Mesendoderm (in vitro differentiated cells): ENCODE measurements at places on chromosomes 3 and 15.

DNA sequence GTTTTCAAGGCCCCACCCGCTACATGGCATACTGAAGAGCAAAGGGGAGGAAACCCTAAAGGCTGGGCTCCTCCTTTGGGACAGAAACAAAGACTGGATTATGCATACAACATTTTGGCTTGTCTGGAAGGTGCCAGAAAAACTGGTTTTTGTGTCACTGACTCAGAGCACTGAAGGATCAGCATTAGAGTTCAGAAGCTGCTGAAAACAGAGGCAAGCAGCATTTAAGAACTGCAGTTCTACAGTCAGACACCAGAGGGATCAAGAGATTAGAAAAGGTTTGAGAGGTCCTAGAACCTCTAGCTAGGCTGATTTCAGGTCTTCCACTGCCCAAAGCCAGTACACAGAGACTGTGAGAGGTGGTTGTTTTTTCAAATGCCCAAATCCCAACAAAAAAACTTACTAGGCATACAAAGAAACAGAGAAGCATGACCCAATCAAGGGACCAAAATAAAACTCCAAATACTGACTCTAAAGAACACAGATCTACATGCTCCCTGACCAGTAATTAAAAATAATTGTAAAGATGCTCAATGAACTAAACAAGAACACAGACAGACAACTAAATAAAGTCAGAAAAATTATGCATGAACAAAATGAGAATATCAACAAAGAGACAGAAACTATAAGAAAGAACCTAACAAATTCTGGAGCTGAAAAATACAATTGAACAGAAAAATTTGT lies 91.2 kb downstream of the SENP2 start:
- DNase-seq, result peak; percentile 89
- no peaks in the 10 kb centered on the region for H3K27me3 ChIP-seq
- no peak overlapping the region for H3K27ac ChIP-seq
- peaks cover 1% of the 10 kb centered on the region for H3K36me3 ChIP-seq
- no peak overlapping the region for H3K4me3 ChIP-seq

DNA sequence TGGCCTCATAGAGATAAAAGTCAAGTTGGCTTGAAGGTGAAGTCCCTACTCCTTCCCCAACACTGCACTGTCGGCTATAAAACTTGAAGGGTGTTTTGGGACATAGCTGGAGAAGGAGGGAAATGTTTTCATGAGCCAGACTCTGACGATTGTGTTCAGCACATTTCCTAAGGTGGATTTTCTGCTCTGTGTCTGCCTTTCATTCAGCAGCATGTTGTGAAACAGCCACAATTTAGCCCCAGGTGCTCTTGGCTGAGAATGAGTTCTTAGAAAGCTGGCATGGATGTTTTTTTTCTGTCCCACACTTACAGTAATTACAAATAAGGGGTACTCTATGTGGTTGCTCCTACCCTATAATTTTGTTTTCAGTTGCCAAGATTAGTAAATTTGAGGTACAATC lies 492.4 kb downstream of the MCTP2 start:
- no peak for DNase-seq
- H3K27me3 ChIP-seq, result no peaks in the 10 kb centered on the region
- H3K4me1 ChIP-seq, result no peaks in the 10 kb centered on the region
- no peaks in the 10 kb centered on the region for H3K36me3 ChIP-seq

- no peaks in the 10 kb centered on the region for H3K27me3 ChIP-seq
- no peak for DNase-seq
- no peak overlapping the region for H3K4me3 ChIP-seq
- H3K36me3 ChIP-seq, result no peaks in the 10 kb centered on the region
Measured at GRCh38 chr3:59425942-59426341, 376.1 kb upstream of the CFAP20DC start.

DNA sequence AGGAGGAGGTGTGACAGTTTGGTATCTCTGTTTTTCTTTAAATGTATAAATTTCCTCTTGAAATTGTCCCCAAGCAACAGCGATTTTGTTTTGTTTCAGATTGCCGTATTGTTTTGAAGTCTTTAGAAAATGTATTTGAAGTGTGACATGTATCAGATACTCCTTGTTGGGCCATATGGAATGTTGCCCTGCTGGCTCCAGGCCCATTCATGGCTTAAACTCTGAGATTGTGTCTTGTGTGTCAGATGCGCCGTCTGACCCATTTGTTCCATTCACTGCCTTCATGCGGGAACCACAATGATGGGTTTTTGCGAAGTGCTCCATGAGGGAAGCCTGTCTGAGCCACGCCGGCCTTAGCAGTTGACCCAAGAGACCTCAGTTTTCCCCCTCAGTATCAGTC lies 75.2 kb upstream of the ADAMTSL3 start:
- no peak overlapping the region for H3K4me3 ChIP-seq
- DNase-seq, result no peak
- H3K36me3 ChIP-seq, result no peaks in the 10 kb centered on the region
- no peaks in the 10 kb centered on the region for H3K27me3 ChIP-seq
- H3K4me1 ChIP-seq, result no peaks in the 10 kb centered on the region

DNA sequence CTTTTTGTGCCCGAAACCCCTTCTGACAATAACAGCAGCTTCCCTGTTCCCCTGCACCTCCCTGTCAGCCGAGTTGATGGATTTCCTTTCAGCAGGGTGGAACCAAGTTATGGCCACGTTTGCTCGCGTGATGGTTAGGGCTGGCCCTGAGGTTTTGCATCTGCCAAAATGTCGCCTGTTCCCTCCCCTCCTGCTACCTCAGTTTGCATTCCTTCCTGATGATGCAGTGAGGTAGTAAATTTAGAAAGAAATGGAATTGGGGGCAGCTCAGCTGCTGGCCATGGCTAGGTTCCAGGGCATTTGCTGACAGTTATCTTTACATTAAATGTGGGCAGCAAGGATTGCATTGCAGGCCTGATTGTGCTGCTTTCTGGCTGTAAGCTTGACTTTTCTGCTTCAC lies 13.2 kb downstream of the LIMD1 start:
- no peaks in the 10 kb centered on the region for H3K4me1 ChIP-seq
- no peak overlapping the region for H3K4me3 ChIP-seq
- no peak overlapping the region for H3K27ac ChIP-seq
- DNase-seq, result peak; percentile 54
- no peaks in the 10 kb centered on the region for H3K27me3 ChIP-seq

GRCh38 chr15:42338500-42338899 lies 20.8 kb upstream of the CAPN3 start:
- no peaks in the 10 kb centered on the region for H3K36me3 ChIP-seq
- no peak overlapping the region for H3K4me3 ChIP-seq
- H3K27ac ChIP-seq, result no peak overlapping the region
- H3K27me3 ChIP-seq, result no peaks in the 10 kb centered on the region
- peak; percentile 88 for DNase-seq

- no peak overlapping the region for H3K4me3 ChIP-seq
- no peak for DNase-seq
- no peaks in the 10 kb centered on the region for H3K36me3 ChIP-seq
- H3K27me3 ChIP-seq, result no peaks in the 10 kb centered on the region
- H3K27ac ChIP-seq, result no peak overlapping the region
Measured at GRCh38 chr3:14283092-14283812, 104.6 kb downstream of the LSM3 start.

DNA sequence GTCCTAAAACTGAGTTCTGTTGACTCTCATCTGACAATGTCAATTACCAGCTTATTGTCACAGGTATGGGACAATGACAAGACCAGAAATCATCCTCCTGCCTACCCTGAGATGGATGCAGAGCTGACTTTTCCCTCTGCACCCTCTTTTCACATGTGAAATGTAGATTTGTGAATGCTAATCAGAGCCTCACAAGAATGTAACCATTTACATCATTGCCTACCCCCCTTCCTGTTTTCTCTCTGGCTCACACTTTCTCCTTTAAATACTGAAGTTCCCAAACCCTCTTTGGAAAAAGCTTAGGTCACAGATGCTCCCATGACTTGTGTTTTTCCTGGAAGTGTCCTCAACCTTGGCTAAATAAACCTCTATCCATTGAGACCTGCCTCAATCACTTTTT lies 228.2 kb downstream of the MYRIP start:
- H3K4me1 ChIP-seq, result peaks cover 2% of the 10 kb centered on the region
- no peaks in the 10 kb centered on the region for H3K27me3 ChIP-seq
- H3K4me3 ChIP-seq, result no peak overlapping the region
- DNase-seq, result peak; percentile 56

- no peak overlapping the region for H3K27ac ChIP-seq
- H3K36me3 ChIP-seq, result no peaks in the 10 kb centered on the region
- peaks cover 7% of the 10 kb centered on the region for H3K4me1 ChIP-seq
- H3K27me3 ChIP-seq, result no peaks in the 10 kb centered on the region
Measured at GRCh38 chr3:43870120-43870519, 179.4 kb downstream of the ABHD5 start.

DNA sequence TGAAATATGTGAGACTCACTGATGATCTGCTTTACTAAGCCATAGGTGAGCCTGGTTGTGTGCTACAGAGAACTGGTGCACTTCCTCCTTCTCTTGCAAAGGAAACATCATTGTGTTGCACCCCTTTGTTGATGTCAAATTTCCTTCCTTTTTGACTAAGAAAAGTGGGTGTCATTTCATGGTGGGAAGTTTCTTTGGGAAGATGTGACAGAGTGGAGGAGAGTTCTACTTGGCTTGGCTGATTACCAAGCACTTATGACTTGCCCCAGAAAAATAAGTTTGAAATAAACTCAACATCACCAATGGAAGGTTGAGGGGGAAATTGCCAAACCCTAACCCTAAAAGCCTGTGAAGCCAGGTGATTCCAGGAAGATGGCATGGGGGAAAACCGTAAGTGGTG lies 53.5 kb upstream of the KIF23 start:
- H3K4me1 ChIP-seq, result peaks cover 7% of the 10 kb centered on the region
- H3K27ac ChIP-seq, result no peak overlapping the region
- no peaks in the 10 kb centered on the region for H3K27me3 ChIP-seq
